ENCODE measurements at places on chromosomes 6 and 20.

DNA sequence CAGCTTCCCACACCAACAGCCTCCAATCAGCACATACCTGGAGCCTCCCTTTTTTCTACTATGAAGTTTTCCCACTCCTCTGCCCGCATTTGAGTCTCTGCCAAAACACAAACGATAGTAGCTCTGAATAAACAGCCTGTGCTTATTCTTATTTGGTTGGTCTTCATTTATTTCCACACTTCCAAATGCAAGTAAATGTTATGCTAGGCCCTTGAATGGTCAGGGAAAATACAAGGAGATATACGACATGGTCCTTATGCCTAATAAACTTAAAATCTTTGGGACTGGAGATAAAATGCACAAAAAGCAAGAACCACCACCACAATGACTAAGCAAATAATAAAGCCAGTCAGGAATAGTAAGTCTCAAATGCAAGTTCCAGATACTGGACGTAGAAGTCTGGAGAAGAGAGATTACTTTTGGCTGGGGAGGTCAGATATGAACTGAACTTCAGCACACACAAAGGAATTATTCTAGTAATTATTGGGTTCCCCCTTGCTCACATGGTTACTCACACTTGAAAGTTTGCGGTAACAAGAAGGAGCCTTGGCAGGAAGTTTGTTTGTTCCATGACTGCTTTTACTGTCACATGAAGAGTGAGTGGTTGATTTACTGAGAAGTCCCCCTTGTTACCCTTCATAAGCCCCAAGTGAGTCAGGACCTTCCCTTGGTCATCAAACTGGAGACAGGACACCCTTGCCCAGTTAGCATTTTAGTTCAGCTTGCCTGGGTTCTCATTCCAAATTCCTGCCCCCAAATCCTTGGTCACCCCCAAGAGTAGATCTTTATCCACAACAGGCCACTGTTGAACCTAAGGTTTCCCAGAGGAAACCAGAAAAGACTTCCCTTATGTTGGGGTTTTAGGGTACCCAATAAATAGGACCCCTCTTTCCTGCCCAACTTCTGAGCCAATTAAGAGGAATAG lies 511.2 kb upstream of the JARID2 start:
- DNase-seq, result peak; percentile 11

DNA sequence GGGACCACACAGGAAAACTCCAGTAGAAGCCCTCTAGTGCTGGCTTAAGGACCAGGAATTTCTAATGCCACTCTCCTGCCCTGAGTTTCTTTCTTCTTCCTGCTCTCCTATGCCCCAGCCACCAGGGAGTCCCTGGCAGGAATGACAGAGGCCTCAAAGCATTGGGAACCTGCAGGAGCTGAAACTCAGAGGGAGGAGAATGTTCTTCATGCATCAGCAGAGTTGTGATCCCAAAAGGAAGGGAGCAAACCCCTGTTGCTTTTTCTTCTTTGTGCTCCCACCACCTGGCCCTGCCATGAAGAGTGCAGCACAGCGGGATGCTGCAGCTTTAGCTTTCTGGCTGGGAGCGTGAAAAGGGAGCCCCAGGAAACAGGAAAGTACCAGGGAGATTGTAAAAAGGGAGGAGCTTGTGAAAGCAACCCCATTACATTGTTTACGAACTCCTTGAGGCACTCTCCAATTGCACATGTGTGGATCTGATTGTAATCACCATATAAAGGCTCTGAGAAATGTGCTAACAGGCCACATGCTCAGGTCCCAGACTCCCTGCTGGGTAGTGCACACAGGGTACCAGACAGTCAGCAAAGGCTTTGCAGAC lies 34.7 kb upstream of the FKBP1A start:
- DNase-seq, result peak; percentile 26

- no peak for DNase-seq
Observed at GRCh38 chr6:82033631-82034211, 213.8 kb downstream of the IBTK start.

DNA sequence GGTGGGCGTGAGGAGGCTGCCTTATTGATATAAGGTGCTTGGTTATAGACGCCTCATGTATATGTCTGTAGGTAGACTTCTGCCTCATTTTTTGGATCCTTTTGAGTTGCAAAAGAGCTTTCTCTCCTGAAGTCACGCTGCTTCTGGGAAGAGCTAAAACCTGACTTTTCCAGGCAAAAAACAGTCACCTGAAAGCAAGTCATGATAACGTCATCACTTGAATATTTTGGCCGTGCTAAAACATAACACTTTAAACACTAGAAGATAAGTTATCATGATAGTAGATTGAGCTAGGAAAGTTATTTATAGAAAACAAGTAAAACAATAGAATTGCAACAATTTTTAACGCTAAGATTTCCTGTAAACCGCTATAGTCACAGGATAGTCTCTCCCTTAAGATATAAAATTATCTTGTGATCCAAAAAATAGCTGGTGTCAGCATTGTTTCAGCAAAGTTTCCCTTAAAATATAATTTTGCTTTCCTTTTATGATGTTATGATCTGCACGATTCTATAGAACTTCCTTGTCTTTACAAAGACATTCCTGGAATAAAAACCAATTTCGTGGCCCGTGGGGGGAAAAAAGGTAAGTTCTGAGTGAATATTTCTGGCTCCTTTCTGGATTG lies 69.0 kb upstream of the AKAP12 start:
- no peak for DNase-seq

GRCh38 chr6:129508477-129509145 lies 201.4 kb downstream of the ARHGAP18 start:
- DNase-seq, result no peak

GRCh38 chr20:25453035-25453810 lies 45.8 kb downstream of the GINS1 start:
- no peak for DNase-seq

- DNase-seq, result no peak
Observed at GRCh38 chr6:89251976-89252375, 34.8 kb upstream of the GABRR1 start.

DNA sequence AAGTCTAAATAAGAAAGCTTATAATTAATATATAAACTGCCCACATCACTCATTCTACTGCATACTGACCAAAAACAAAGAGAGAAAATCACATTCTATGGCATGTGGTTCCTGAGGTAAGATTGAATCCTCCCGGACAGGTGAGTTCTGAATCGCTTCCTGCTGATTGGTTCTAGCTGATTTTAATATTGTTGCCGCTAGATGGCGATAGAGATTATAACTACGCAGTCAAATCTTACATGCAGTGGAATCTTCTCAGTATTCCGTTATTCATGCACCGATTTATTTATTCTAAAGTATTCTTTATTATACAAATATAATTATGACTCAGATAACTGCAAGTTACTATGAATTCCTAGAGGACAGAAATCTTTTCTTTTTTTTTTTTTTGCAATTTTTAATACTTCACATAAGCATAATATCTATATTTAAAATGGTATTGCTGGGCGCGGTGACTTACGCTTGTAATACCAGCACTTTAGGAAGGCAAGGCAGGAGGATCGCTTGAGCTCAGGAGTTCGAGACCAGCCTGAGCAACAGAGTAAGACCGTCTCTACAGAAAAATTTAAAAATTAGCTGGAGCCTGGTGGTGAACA lies 24.2 kb upstream of the TMX4 start:
- DNase-seq, result peak; percentile 73

- peak; percentile 28 for DNase-seq
Observed at GRCh38 chr6:6004390-6004995, 2.2 kb downstream of the NRN1 start.

DNA sequence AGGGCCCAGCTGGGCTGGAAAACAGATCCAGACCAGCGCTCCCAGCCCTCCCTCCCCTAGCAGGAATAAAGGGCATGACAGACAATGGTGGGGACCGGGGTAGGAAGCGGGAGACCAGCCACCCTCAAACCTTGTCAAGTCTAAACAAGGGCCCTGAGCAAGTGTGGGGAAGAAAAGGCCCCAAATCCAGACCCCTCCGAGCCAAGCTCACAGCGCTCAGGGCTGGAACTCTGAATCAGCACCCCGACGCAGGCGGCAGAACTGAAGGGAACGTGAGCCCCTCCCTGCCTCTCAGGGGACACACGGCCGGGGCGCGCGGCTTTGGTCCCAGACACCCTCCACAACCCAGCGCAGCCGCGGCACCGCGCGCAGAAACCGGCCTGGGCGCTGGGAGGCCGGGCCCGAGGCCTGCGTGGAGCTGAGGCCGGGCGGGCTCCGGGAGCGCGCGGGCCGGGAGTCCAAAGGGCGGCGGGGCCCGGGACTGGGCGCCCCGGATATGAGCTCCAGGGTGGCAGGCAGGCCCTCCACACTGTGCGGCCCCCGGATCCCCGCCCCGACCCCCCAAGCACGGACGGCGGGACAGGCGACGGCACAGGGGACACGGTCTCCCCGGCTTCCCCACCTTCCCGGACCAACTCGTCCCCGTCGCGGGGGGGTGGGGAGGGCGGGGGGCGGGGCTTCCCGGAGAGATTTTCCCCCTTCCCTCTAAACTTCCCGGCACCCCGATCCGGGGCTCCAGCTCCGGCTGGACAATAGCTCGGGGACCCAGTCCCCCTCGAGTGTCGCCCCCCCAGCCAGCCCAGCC lies 641 bp downstream of the TEAD3 start:
- DNase-seq, result no peak

GRCh38 chr6:36839749-36840431 lies 646 bp upstream of the CPNE5 start:
- no peak for DNase-seq

GRCh38 chr20:61775423-61775822 lies 290.3 kb downstream of the TAF4 start:
- DNase-seq, result no peak

GRCh38 chr20:14055127-14055742 lies 59.9 kb downstream of the MACROD2 start:
- DNase-seq, result peak; percentile 81

DNA sequence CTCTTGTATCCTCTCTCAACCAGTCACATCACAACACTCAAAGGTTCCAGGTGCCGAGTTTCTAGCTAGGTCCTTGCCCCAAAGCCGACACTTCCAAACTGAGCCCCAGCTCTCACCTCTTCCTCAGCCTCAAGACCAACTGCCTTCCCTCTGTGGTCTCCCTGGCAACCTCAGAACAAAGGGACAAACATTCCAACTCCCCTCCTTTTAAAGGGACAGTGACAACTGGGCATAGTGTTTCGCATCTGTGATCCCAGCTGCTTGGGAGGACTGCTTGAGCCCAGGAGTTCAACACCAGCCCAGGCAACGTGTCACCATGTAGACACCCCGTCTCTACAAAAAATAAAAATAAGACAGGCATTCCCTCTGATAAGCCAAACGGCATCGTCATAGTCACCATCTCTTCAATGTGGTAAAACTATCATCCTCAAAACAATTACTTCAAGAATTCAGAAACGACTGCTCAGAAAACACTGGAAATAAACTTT lies 11.3 kb downstream of the DIDO1 start:
- peak; percentile 61 for DNase-seq

All from NCI-H2029 treated with DMSO at 0.1 percent for 48 hours (cell line).